ENCODE measurements at places on chromosomes 16 and 17. TPM values are rescaled to one million over a fixed set of nuclear protein-coding genes. Genes with fewer than 3 reads are reported as not detected.

PABPN1L gene
- total RNA-seq, result not detected

TMEM208 gene
- 33.1 TPM for total RNA-seq

ARHGAP23 gene
- 126 TPM for total RNA-seq

KRT12 gene
- total RNA-seq, result not detected

SLC12A3 gene
- total RNA-seq, result not detected

HSF5 gene
- total RNA-seq, result not detected

SLFN5 gene
- total RNA-seq, result 40.4 TPM

CHD9NB gene
- total RNA-seq, result 2.3 TPM

MT3 gene
- total RNA-seq, result 1.6 TPM

MAP2K3 gene
- total RNA-seq, result 82.6 TPM
